Right lobe of liver (tissue), 6 donors: ENCODE measurements at places on chromosomes 1 and 21. TPM values are rescaled to one million over a fixed set of nuclear protein-coding genes. Genes with fewer than 3 reads are reported as not detected.

Gene GNL2
- total RNA-seq, result 25.6 TPM

GRCh38 chr1:52659356-52659755 lies 26.4 kb downstream of the SHISAL2A start:
- H3K27ac ChIP-seq, result no peak overlapping the region
- H3K4me1 ChIP-seq, result no peaks in the 10 kb centered on the region
- no peaks in the 10 kb centered on the region for H3K36me3 ChIP-seq
- no peak overlapping the region for H3K4me3 ChIP-seq
- H3K27me3 ChIP-seq, result no peaks in the 10 kb centered on the region

GRCh38 chr21:27795418-27795817 lies 828.5 kb upstream of the ADAMTS5 start:
- no peak for DNase-seq
- no peaks in the 10 kb centered on the region for H3K4me1 ChIP-seq
- H3K4me3 ChIP-seq, result no peak overlapping the region
- no peaks in the 10 kb centered on the region for H3K27me3 ChIP-seq
- H3K27ac ChIP-seq, result no peak overlapping the region

- H3K27ac ChIP-seq, result no peak overlapping the region
- no peaks in the 10 kb centered on the region for H3K27me3 ChIP-seq
- H3K4me3 ChIP-seq, result no peak overlapping the region
- no peak for DNase-seq
- H3K36me3 ChIP-seq, result no peaks in the 10 kb centered on the region
- H3K4me1 ChIP-seq, result no peaks in the 10 kb centered on the region
Measured at GRCh38 chr1:220410611-220411010, 117.3 kb upstream of the MARK1 start.

Gene PRR9
- total RNA-seq, result not detected

Gene MCM3AP
- 44.6 TPM for total RNA-seq

Gene NID1
- 45.7 TPM for total RNA-seq

GRCh38 chr1:212594640-212595039 lies 13.9 kb upstream of the ATF3 start:
- no peak overlapping the region for H3K4me3 ChIP-seq
- H3K27ac ChIP-seq, result no peak overlapping the region
- H3K4me1 ChIP-seq, result no peaks in the 10 kb centered on the region
- H3K27me3 ChIP-seq, result no peaks in the 10 kb centered on the region

DNA sequence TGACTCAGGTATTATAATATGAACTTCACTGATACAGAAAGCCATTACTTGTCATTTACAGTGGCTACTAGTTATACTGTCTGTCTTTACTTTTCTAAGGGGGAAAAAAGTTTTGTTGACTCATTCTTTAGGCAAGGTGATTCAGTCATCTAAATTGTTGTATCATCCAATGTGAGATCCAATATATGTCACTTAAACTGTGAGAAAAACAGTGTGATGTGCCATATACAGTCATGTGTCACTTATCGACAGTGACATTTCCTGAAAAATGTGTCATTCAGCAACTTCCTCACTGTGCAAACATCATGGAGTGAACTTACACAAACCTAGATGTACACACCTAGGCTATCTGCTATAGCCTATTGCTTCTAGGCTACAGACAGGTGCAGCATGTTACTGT lies 57.6 kb downstream of the KCNK2 start:
- H3K27me3 ChIP-seq, result no peaks in the 10 kb centered on the region
- H3K36me3 ChIP-seq, result no peaks in the 10 kb centered on the region
- DNase-seq, result no peak
- H3K4me1 ChIP-seq, result no peaks in the 10 kb centered on the region

Gene CHIA
- not detected for total RNA-seq

GRCh38 chr1:180881806-180882509 lies 30.7 kb upstream of the KIAA1614 start:
- no peak overlapping the region for H3K27ac ChIP-seq
- DNase-seq, result no peak
- H3K27me3 ChIP-seq, result no peaks in the 10 kb centered on the region
- H3K4me3 ChIP-seq, result no peak overlapping the region
- no peaks in the 10 kb centered on the region for H3K36me3 ChIP-seq

DNA sequence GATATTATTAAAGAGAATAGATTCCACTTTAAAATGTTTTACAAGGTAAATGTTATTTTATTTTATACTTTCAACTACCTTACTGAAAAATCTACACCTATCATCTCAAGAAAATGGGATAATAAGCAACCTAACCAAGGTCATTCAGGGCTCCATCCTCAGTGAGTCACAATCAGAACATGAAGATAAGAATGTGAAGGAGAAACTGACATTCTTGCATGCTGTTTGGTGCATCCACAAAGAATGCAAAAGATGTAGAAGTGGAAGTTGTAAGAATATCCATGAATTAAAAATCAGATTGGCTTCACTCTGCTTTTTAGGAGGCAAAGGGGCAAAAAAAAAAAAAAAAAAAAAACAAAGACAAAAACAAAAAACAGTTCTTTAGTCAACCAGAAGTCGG lies 6.5 kb downstream of the WARS2 start:
- H3K4me1 ChIP-seq, result no peaks in the 10 kb centered on the region
- no peaks in the 10 kb centered on the region for H3K27me3 ChIP-seq
- no peak overlapping the region for H3K27ac ChIP-seq

DNA sequence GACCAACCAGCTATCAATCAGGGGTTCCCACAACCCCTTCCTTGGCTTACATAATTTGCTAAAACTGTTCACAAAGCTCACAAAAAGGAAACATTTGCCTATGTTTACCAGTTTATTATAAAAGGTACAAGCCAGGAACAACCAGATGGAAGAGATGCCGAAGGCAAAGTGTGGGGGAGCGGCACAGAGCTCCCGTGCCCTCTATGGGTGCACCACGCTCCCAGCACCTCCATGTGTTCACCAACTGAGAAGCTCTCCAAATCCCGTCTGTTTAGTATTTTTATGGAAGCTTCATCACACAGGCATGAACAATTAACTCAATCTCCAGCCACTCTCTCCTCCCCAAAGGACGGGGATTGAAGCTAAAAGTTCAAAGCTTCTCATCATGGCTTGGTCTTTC lies 32.9 kb downstream of the PSMG1 start:
- H3K27ac ChIP-seq, result no peak overlapping the region
- H3K36me3 ChIP-seq, result no peaks in the 10 kb centered on the region
- no peak overlapping the region for H3K4me3 ChIP-seq
- H3K4me1 ChIP-seq, result no peaks in the 10 kb centered on the region
- no peaks in the 10 kb centered on the region for H3K27me3 ChIP-seq

DNA sequence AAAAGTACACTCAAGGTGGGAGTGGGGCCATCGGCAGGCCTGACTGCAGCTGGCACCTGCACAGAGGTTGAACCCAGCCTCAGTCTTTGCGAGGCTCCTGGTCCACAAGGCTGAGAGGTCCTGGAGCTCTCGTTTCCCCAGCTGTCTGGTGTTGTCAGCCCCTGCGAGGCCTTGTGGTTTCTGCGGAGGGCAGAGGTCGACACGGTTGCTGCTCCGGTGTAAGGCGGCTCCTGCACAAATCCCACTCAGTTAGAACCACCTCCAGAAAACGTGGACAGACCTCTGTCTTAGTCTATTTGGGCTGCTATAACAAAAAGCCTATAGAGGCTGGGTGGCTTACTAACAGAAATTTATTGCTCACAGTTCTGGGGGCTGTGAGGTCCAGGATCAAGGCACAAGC lies 5.8 kb downstream of the KIAA1614 start:
- no peaks in the 10 kb centered on the region for H3K4me1 ChIP-seq
- no peaks in the 10 kb centered on the region for H3K27me3 ChIP-seq
- H3K4me3 ChIP-seq, result no peak overlapping the region
- H3K36me3 ChIP-seq, result no peaks in the 10 kb centered on the region

- no peak overlapping the region for H3K4me3 ChIP-seq
- no peaks in the 10 kb centered on the region for H3K27me3 ChIP-seq
- H3K36me3 ChIP-seq, result peaks cover 10% of the 10 kb centered on the region
Measured at GRCh38 chr21:39221282-39221996, 38.2 kb upstream of the PSMG1 start.

Gene SLC45A1
- total RNA-seq, result not detected

GRCh38 chr1:240682859-240683242 lies 70.9 kb upstream of the GREM2 start:
- no peaks in the 10 kb centered on the region for H3K36me3 ChIP-seq
- no peak overlapping the region for H3K4me3 ChIP-seq
- H3K4me1 ChIP-seq, result no peaks in the 10 kb centered on the region
- DNase-seq, result no peak
- H3K27me3 ChIP-seq, result no peaks in the 10 kb centered on the region

GRCh38 chr1:212970085-212970484 lies 19.7 kb downstream of the VASH2 start:
- no peak for DNase-seq
- H3K36me3 ChIP-seq, result no peaks in the 10 kb centered on the region
- H3K27ac ChIP-seq, result no peak overlapping the region
- no peak overlapping the region for H3K4me3 ChIP-seq

Gene SYNJ1
- total RNA-seq, result 6.9 TPM

- H3K27ac ChIP-seq, result no peak overlapping the region
- no peaks in the 10 kb centered on the region for H3K4me1 ChIP-seq
- DNase-seq, result no peak
Measured at GRCh38 chr1:82587371-82587770, 786.6 kb downstream of the ADGRL2 start.

- H3K27me3 ChIP-seq, result no peaks in the 10 kb centered on the region
- no peak overlapping the region for H3K4me3 ChIP-seq
- no peak overlapping the region for H3K27ac ChIP-seq
- no peaks in the 10 kb centered on the region for H3K4me1 ChIP-seq
- no peak for DNase-seq
- H3K36me3 ChIP-seq, result no peaks in the 10 kb centered on the region
Measured at GRCh38 chr1:57258557-57259325, 165.1 kb downstream of the DAB1 start.

Gene MTARC1
- 83.6 TPM for total RNA-seq

Gene RGSL1
- total RNA-seq, result not detected

Gene NTMT2
- not detected for total RNA-seq

DNA sequence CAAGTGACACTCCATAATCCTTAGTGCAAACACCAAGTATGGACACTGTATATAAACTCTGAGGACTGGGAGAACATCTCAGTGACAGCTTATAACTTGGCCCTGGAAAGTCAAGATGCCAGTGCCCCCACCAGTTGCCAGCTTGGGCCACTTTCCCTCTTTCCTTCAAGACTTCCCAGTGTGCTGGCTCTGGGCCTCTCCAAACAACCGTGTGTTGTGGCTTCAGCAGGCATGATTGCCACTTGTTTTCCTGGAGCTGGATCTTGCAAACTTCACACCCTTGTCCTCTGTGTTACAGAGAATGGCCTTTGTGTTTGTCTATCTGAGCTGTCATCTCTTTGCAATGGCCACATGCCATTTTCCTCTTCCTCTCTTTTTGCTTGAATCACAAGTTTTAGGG lies 37.0 kb downstream of the CCDC185 start:
- DNase-seq, result no peak
- H3K4me3 ChIP-seq, result no peak overlapping the region
- no peaks in the 10 kb centered on the region for H3K27me3 ChIP-seq

DNA sequence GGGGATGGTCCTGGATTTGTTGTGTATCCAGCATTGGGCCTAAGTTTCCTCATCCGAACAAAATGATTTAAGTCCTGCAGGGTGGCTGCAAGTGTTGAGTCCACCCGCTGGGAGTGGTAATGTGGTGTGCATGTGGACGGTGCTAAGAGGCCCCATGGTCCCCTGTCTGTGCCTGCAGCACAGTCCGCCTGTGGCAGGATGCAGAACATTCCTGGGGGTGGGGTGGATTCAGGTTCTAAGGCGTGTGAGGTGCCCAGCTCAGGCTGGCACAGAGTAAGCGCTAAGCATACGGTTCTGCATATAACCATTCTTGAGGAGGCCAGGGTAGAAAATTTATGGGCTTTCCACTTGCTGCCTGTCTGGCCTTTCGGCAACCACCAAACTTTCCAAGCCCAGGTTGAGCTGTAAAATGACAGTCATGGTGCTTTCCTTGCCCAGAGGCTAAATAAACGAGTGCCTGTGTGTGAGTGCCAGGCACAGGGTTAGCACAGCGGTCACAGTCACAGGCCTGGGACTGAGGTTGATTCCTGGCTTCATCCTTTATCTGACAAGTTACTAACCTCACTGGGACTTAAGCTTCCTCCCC lies 30.7 kb downstream of the SLC2A1 start:
- no peak overlapping the region for H3K4me3 ChIP-seq
- H3K36me3 ChIP-seq, result peaks cover 4% of the 10 kb centered on the region
- no peak overlapping the region for H3K27ac ChIP-seq
- H3K4me1 ChIP-seq, result no peaks in the 10 kb centered on the region
- DNase-seq, result no peak

Gene OR2T35
- not detected for total RNA-seq

Gene MYBPH
- not detected for total RNA-seq

- no peaks in the 10 kb centered on the region for H3K4me1 ChIP-seq
- H3K27ac ChIP-seq, result no peak overlapping the region
- no peak overlapping the region for H3K4me3 ChIP-seq
- DNase-seq, result no peak
- H3K27me3 ChIP-seq, result no peaks in the 10 kb centered on the region
- H3K36me3 ChIP-seq, result no peaks in the 10 kb centered on the region
Measured at GRCh38 chr1:229195246-229195645, 75.7 kb upstream of the RAB4A start.
